ENCODE measurements at places on chromosomes 6 and 20.

DNA sequence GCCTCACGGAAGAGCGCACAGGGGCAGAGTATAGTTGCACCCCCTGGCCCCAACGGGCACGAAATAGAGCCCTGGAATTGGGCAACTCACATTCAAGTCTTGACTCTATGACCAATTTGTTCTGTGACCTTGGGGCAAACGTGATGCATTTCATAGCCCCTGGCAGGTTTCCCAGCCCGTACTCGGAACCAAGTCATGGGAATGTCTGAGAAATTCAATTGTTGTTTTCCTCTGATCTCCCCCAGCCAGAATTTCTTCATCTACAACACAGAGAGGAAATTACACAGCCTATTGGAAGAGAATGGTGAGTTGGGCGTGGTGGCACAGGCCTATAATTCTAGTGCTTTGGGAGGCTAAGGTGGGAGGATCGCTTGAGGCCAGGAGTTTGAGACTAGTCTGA lies 322.3 kb upstream of the SULF2 start:
- no peak for DNase-seq

GRCh38 chr6:121756666-121757065 lies 321.2 kb downstream of the GJA1 start:
- DNase-seq, result no peak

DNA sequence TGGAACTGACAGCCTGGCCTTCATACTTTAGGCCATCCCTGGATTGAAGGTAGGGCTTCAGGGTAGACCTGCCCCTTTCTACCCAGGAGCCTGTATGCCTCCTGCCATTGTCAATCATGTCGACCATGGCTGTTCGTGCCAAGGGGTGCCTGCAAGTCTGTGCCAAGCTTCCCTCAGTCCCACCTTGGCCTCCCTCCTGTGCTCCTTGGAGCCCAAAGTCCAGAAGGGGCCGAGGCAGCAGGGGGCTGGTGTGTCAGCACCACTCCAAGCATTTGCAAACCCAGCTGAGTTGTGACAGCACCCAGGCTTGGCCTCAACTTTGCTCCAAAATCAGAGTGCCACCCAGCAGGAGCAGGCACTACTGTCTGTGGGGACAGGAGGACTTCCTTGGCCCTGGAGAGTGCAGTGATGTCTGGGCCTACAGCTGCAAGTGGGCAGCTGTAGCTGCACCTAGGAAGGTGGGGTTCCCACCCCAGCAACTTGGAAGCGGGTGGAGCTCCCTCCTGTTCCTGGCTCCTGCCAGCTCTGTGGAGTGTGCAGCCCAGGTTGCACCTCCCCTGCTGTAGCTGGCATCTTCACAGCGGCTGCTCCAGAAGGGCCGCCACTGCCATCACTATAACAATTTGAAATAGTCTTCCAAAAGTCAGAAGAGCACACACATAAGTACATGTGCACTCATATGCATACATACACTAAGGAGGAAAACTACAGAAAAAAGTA lies 1719.3 kb downstream of the HACE1 start:
- no peak for DNase-seq

DNA sequence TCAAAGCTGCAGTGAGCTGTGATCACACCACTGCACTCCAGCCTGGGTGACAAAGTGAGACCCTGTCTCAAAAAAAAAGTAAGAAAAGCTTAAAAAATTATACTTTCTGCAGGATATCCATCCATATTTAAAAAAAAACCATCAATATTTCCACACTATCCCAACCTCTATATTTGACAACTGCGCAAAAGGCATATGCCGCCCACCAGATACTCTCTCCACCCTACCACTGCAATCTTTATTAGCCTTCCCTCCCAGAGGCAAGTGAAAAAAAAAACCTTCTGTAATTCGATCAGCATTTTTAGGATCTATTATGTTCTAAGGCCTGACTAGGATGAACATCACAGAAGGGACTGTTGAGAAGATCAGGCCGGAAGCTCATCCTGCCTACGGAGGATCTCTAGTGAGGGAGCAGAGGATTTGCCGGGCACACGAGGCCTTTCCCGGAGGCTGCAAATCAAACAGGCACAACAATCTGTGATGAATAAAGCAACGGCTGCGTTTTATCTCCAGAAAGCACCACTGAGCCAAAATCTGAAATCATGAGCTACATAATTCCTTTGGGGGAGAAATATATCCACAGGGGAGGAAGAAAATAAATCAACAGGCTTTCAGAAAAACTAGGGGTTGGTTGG lies 65.9 kb downstream of the GFOD1 start:
- no peak for DNase-seq

- peak; percentile 28 for DNase-seq
Observed at GRCh38 chr20:36344517-36345132, 38.5 kb downstream of the DLGAP4 start.

DNA sequence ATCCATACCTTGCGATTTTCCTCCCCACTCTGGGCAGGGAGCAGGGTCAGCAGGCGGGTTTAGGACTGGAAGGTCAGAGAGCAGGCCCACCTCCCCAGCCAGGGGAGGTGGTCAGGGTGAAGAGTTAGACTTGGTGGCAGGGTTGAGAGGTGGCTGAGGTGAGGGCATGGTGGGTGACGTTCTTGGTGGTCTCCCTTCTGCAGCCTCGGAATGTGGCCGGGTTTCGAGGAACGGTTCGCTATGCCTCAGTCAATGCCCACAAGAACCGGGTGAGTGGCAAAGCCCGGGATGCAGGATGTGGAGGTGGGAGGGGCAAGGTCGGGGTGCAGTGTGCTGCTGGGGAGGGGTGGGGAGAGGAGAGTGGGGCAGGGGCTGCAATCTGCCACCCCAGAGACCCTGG lies 11.6 kb downstream of the TTBK1 start:
- no peak for DNase-seq

GRCh38 chr20:10511170-10511508 lies 76.0 kb downstream of the SLX4IP start:
- no peak for DNase-seq

DNA sequence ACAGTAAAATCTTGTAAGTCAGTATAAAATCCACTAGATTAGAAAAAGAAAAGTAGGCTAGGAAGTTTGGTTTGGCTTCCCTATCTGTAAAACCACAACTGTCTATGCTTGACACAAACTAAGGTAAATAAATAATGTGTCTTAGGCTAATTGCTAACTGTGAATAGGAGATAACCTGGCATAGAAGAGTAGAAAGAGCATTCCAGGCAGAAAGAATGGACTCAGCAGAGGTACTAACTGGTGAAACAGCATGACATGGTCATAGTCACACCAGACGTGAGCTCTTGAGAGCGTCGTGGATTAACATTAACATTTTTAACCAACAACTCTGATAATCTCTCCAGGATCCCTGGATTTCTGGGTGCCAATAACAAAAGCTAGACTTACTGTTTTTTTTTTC lies 8.7 kb upstream of the WTAP start:
- DNase-seq, result no peak

GRCh38 chr6:76885861-76886301 lies 577.4 kb downstream of the HTR1B start:
- no peak for DNase-seq

- no peak for DNase-seq
Observed at GRCh38 chr6:45477790-45478189, 100.1 kb upstream of the SUPT3H start.

GRCh38 chr20:14757728-14758127 lies 420.3 kb upstream of the FLRT3 start:
- DNase-seq, result no peak

Data from inflammatory macrophage treated with lipopolysaccharide for 1 hour (primary cell).